ENCODE measurements at places on chromosomes 5 and 9.

DNA sequence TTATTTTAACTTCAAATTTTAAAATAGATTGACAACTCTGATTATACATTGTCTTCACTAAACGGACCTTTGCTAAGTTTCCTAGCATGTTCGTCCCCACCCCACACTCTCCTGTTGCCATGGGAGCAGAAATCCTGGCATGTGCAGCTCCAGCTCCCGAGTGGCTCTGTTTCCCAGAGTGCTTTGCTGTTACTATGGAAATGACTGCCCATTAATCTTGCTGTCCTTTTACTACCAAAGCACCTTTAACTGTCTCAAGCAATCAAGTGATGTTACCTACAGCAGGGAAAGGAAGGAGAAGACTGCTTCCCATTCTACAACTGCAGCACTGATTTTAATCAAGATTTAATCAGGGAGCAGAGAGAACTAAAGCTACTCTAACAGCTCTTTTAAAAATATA is 212.0 kb upstream of the KIF2A start:
- peak; percentile 41 for DNase-seq

DNA sequence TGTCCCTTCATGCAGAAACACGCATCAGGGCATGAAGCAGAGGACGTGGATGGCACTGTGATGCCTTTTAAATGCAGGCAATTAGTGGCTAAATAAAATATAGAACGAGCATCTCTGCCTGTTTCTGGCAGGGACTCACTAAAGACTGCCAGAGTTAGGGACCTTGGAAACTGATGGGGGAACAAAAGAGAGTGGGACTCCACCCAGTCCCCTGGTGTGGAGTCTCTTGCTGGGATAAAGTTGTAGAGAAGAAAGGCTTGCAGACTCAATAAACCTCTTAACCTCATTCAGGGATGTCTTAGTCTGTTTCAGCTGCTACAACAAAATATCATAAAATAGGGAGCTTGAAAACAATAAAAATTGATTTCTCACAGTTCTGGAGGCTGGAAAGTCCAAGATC is 87.6 kb upstream of the ARAP3 start:
- DNase-seq, result no peak

DNA sequence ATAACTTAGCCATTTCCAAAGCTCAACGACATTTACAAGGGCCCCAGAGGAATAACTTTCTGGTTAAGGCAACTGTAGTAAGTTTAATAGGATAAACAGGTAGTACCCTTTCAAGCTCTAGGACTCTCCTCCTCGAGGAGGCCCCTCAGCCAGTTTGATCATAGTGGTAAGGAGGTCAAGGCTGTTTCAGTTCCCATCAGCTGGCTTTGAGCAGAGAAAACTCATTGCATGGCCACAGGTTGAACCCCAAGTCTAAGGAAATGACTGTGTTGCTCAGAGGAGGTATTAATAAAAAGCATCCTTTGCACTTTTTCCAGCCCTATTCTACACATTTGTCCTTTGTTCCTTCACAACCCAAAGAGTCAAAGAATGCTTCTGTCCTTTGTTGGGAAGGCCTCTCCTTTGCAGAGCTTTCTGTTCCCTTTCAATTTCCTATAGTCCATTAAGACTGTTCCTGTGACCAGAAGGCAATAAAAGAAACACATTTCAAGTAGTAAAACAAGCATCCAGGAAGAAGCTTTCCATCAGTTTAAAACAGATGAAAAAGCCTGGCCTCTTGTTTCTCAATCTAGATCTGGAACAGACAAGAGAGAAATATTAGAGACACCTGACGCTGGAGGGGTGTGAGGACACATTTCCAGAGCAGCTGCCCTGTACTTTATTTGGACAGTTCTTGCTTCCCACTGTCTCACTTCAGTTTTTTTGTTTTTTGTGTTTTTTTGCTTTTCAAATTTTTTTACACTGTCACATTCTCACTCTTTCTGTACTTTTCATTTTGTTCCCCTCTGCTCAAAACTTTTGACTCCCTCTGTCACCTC is 54.1 kb downstream of the PRRC1 start:
- no peak for DNase-seq

GRCh38 chr9:5593904-5594303 is 35.0 kb upstream of the RIC1 start:
- DNase-seq, result no peak

DNA sequence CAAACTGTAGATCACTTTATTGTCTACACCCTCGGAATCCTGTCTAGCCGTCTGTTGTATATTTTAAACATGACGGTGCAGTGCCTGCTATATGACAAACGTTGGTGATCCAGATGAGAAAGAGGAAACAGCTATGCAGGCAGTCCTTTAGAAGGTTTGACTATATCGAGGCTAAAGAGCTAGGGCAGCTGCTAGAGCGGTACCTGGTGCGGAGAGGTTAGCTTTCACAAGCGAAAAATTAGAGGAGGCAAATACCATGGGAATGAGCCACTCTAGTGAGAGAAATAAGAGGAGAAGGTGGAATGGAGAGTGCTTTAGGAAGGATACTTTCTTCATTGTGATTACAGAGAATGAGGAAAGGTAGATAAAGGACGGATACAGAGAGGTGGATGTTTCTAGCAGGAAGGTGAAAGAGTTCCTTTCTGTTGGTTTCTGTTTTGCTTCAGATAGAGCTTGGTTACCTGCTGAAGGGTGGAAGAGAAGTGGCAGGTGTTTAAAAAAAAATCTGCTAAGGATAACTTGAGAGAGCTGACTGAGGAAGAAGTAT is 959 bp upstream of the FBXL17 start:
- no peak for DNase-seq

- DNase-seq, result no peak
These were observed 194.1 kb downstream of the CCDC171 start for GRCh38 chr9:15746905-15747304.

DNA sequence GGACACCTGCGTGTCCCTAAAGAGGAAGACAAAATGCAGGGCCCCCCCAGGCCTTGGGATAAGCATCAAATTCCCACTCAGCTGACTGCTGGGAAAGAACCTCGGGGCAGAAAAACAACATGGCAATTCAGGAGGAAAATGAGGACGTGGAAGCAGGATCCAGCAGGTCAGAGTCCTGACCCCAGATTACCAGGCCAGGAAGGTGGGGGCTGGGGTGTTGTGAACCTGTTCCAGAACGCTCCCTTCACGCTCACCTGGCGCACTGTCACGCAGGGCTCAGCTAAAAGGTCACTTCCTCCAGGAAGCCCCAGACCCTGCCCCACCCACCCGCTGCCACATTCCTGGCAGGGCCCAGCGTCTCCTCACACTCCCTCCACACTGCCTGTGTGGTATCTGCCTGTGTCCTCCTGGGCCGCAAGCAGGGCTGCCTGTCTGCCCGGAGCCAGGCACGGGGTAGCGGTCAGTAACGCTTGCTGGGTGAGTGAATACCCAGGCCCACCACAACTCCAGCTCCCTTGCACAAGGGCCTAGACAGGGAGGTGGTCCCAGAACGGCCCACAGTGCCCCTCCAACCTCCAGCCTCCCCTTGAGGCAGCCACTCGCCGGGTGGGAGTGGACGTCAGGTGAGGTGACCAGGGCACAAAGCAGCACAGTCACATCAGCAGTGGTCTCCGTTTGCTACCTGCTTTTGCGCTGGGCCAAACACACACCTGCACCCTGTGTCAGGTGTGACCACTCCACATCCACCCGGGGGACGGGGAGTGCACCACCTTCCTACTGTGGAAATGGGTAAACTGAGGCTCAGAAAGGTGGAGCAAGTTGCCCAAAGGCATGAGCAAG is 18.1 kb downstream of the VAV2 start:
- DNase-seq, result no peak

DNA sequence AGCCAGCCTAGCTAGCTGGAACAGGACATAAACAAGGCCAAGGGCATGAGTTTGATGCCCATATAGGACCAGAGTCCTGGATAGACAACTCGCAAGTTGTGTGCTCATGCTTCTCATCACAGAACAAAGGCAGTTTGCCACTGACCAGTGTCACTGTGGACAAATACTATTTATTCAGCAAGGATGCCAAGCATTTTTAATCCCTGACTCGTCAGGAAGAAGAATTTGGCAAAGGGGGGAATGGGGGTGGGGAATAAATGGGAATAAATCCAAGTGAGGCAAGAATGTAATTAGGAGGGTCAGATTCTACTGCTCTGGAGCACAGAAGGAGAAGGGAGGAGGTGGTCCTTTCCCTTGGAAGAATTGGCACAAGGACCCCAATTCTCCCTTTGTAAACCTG is 46.8 kb upstream of the ANKRD55 start:
- DNase-seq, result peak; percentile 94

- no peak for DNase-seq
These were observed 55.1 kb downstream of the MPDZ start for GRCh38 chr9:13224366-13224765.

- DNase-seq, result peak; percentile 52
These were observed 144.1 kb upstream of the ACTBL2 start for GRCh38 chr5:57626703-57627102.

GRCh38 chr9:11312966-11313365 is 700.2 kb upstream of the PTPRD start:
- DNase-seq, result peak; percentile 15

- DNase-seq, result peak; percentile 89
These were observed 77.6 kb upstream of the SEMA6A start for GRCh38 chr5:116652196-116652729.

- DNase-seq, result no peak
These were observed 138.4 kb upstream of the ZNF462 start for GRCh38 chr9:106724566-106724965.

- peak; percentile 37 for DNase-seq
These were observed 245.9 kb downstream of the SAXO1 start for GRCh38 chr9:18786911-18787650.
